ENCODE measurements at places on chromosomes 1 and 21.

DNA sequence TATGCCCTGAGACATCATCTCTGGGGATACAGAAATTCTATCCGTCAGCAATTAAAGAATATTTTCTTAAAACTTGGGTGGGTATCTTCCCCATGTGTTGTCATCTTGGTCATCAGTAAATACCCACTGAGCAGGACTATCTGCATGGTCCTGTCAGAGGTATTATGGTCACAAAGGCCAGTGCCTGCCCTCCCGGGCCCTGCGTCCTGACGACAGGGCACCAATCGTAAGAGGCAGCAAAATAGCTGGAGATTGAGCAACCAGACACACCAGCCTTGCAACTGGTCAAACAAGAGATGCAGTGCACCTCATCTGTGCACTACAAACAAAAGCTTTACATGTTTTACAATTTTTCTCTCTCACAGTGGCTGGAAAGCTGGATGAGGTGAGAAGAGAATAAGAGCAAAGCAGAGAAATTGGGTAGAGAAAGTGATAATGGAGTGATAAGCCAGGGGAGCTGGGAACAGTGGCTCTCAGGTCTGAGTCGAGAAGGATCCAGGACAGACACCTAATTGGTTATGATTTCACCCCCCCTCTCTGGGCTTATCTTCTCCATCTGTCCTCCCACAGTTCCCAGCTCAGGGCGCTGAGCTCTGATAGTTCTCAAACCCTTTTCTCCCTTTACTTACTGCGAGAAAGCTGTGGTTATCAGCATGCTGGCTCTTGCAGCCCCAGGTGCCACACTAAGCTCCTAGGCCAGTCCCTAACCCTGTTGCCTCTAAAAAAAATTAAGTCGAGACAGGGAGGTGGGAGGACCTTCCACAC lies 8.8 kb upstream of the SRP9 start:
- no peak for DNase-seq

DNA sequence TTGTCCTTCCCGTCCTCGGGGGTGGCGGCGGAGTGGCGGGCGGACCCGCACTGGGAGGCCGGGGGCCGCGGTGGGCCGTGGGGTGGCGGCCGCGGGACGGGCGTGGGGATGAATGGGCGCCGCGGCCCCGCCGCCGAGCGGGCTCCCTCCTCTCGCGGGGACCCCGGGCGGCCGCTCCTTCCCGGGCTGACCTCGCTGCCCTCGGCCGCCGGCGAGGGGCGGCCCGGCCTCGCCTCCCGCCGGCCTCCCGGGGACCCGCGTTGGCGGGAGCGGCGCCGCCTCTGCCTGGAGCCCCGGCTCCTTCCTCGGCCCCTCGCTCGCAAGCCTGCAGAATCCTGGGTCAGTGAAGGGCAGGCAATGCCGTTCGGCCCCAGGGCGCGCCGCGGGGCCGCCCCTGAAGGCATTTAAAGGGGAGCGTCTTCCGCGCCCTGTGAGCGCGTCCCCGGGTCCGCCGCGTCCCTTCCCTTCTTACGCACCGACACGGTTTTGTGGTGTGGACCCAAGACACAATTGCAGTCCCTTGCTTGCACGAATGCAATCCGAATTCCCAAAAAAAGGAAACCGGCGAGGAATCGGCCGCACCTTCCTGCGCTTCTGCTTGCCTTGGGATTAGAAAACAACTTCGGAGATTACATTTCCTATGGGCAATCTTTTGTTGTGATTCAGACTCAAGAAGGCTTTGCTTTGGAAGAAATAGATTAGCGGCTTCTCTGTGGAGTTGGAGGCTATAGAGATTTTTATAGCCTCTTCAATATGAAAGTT lies 776 bp downstream of the ITSN1 start:
- DNase-seq = no peak

DNA sequence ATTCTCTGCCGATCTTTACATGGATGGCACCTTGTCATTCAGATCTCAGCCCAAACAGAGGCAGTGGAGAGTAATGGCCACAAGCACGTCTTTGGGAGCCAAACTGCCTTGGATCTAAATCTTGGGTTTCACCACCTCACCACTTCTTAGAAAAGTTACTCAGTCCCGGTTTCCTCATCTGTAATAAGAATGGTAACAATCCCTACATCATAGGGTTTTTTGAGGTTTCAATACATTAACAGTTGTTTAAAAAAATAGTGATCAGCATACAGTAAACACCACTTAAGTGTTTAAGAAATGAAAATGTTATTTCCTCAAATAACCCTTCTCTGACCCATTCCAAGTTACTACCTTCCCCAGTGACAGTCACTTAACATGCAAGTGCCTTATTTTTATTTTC lies 38.5 kb upstream of the KCNA3 start:
- DNase-seq = no peak

DNA sequence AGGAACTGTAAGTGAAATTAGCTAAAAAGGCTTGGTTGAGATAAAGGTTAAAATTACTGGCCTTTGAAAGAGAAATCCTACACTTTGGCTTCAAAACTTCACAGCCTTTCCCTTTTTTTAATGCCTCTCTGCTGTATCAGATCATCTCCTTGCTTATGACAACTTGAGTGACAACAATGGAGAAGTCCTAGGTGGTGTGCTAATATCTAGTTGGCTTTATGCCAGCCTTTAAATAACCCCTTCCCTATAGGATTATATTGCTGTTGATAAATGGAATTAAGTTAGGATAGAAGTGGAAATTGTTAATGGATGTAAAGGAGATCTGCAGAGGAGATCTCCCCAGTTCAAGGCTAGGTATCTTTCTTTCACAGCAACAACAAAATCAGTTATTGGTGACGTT lies 130.2 kb upstream of the ATP1B1 start:
- no peak for DNase-seq

DNA sequence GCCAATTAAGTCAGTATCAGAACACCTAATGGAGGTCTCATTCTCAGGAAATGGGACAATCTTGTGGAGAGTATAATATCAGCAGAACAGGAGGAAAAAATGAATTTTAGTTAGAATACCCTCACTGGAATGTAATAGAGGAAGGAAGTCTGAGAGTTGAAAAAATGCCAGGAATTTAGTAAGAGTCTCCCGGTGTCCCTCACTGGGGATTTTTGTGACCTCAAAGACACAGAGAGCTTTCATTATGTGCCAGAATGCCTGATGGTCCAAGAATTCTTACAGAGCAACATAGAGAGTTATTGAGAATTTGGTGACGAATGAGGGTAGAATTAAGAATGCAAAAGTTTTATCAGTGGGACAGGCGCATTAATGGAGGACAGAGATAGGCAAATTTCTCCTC lies 443.5 kb upstream of the B3GALT2 start:
- no peak for DNase-seq

DNA sequence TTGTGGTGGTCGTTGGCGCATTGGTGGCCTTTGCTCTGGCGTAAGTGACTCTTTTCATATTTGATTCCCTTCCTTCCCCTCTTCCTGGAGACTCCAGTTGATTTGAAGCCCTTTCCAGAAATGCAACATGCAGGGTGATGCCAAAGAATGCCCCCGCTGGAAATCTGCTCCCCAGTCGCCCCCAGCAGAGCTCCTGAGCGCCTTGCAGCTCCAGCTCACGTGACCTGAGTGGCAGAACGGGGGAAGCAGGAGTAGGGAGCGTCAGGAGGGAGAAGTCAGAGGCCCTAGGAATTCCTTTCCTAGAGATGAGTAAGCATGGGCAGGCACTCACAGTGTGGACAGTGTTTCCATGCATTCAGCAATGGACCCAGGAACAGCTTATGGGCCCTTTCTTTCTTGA lies 255.9 kb downstream of the CACNA1E start:
- DNase-seq = no peak

Data from GM12891 (cell line).